ENCODE measurements at places on chromosomes 2 and 18.
A peak's percentile ranks its signal among the peaks of the same experiment; 100 is the strongest.

GRCh38 chr2:157333304-157334047, 7.9 kb upstream of the ERMN start:
- no peak for DNase-seq

DNA sequence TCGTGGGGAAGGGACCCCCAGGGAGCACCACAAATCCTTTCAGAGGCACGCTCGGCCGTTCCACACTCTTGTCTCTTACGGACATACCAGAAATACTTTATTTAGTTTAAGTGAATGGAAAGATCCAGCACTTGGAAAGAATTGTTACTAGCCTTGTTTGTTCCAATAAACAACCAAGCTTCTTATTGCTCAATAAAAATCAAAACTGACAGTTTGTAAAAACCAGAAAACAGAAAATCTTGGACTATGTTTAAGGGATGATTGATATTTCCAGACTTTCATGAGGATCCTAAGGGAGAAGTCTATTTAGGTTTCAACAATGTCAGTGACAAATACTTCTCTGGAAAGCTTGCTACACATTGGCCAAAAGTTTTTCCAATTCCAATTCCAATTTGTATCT, 31.6 kb upstream of the CCBE1 start:
- no peak for DNase-seq

DNA sequence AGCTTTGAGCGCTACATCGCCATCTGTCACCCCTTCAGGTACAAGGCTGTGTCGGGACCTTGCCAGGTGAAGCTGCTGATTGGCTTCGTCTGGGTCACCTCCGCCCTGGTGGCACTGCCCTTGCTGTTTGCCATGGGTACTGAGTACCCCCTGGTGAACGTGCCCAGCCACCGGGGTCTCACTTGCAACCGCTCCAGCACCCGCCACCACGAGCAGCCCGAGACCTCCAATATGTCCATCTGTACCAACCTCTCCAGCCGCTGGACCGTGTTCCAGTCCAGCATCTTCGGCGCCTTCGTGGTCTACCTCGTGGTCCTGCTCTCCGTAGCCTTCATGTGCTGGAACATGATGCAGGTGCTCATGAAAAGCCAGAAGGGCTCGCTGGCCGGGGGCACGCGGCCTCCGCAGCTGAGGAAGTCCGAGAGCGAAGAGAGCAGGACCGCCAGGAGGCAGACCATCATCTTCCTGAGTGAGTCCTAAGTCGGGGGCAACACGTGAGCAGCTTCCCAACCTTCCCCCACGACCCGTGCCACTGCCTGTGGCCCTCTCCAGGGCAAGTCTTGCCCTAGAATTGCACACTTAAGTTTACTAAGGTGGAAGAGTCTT, 928 bp downstream of the GPR39 start:
- DNase-seq = no peak

GRCh38 chr2:132478461-132479105, 62.0 kb downstream of the GPR39 start:
- no peak for DNase-seq

GRCh38 chr18:48676756-48677368, 138.0 kb downstream of the CTIF start:
- peak; percentile 34 for DNase-seq

GRCh38 chr18:9403795-9404564, 69.4 kb downstream of the TWSG1 start:
- no peak for DNase-seq

GRCh38 chr2:164275659-164276058, 345.6 kb downstream of the GRB14 start:
- no peak for DNase-seq

- DNase-seq = no peak
Observed at GRCh38 chr18:31566576-31567306, 24.9 kb upstream of the TTR start.

DNA sequence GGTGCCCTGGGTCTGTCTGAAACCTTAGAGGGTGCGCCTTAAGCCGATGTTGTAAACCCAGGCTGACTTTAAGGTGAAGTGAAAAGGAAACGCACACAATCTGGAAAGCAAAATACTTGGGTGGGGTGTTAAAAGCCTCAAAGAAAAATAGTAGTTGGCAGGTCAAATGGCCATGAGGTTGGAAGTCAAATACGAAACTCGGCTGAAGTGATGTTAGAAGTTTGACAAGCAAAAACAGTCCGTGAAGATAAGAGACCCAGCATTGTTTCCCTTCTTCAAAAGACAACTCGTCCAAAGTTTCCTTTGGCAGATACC, 1.4 kb upstream of the CDC42EP3 start:
- DNase-seq = no peak

GRCh38 chr2:203446071-203446481, 89.0 kb downstream of the RAPH1 start:
- no peak for DNase-seq

DNA sequence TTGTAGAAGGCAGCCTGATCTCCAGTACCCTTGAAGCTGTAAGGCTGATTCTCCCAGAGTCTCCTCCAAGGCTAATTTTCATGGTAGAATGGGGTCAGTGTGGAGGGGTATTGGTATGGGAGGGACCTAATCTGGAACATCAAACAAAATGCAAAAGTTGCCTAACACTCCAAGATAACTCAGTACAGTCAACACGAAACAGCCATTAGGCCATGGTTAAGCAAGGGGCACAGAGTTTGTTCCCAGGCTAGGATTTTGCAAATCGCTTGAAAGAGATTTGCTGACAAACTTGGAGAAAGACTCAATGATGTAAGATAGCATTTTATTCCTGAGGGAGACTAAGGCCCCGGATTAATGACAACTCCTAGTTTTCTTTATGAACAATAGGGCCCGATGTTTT, 5.4 kb downstream of the PID1 start:
- DNase-seq = no peak

- DNase-seq = no peak
Observed at GRCh38 chr2:21406911-21407310, 283.1 kb downstream of the TDRD15 start.

GRCh38 chr2:230956827-230957755, 32.0 kb upstream of the GPR55 start:
- peak; percentile 36 for DNase-seq

DNA sequence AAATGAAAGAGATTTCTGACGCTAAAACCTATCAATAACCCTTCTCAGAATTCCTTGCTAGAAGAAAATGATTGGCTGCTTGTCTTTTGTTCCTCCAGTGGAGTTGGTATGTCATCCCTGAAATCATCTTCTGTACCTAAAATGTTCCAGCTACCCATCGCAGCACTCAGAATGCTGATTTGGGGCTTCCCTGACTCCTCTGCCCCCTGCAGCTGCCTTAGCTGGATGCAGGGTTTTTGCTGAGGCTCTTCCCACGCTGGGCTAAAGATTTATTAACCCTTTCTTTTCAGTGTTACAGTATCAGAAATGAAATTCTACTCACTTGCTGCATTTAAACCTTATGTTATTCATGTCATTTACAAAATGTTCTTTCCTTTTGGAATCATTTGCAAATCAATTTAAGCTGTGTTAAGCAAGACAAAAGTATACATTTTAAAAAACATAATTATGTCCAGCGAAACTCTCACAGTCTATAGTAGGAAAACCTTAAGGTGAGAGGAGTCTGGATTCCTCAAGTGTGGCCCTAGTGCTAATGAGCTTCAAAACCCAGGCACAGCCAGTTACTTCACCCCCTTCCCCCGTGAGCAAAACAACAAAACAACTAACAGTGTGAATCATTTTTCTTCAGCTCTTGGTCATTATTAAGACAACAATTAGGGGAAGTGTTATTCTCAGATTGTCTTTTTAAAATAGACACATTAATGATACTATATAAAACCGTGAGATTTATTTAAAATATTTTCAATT, 32.8 kb downstream of the PKP4 start:
- no peak for DNase-seq

- DNase-seq = no peak
Observed at GRCh38 chr2:88919087-88919738, 227.7 kb downstream of the RPIA start.

GRCh38 chr18:78602430-78602829, 377.2 kb upstream of the SALL3 start:
- DNase-seq = no peak

Measured in activated gamma-delta T cell treated with anti-CD3 and anti-CD28 coated beads, Interleukin-2, amount 50 U/mL, for 16 hours (primary cell).